ENCODE measurements at places on chromosomes 5 and 9.

DNA sequence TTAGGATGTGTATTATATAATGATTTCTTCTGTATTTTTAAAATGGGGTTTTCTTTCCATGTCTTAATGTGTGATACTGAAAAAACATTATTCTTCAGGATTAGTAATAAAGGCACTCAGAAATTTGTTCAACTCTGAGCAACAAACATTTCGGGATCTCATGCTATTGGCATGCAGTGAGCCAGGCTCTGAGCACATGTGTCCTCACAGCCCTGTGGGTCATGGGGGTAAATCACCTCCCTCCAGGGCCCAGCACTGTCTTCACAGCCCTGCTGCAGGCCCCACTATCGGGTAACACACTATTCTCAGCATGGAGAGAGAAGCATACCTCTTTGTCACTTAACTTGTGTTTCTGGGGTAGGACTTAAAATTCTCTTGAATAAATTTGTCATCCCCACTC is 14.0 kb downstream of the TMEM174 start:
- no peak for DNase-seq

- no peak for DNase-seq
Observed at GRCh38 chr9:94649100-94649819, 9.9 kb upstream of the FBP1 start.

DNA sequence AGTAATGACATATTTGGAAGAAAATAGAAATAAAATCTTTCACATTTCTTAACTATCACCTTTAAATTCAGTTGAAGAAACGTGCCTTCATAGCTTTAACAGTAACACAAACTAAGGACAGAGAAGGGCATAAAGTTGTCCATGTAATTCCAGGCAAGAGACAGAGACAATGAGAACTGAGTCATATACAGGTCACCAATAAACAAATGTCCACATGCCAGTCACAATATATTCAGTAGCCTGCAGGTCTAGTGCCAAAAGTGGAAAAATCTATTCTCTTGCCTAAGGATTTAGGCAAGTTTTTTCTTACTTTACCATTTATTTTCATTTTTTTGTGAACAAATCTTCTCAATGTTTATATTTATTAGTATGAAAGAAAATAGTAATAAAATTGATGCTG is 1711.5 kb upstream of the NUDT12 start:
- no peak for DNase-seq

GRCh38 chr5:71782393-71782770 is 63.3 kb downstream of the CARTPT start:
- no peak for DNase-seq

- DNase-seq, result no peak
Observed at GRCh38 chr5:7763621-7764072, 87.3 kb downstream of the CFAP90 start.

- no peak for DNase-seq
Observed at GRCh38 chr9:7974335-7974960, 174.9 kb upstream of the DMAC1 start.

- no peak for DNase-seq
Observed at GRCh38 chr5:2680979-2681378, 70.5 kb downstream of the IRX2 start.

- DNase-seq, result no peak
Observed at GRCh38 chr5:93277051-93277450, 304.0 kb downstream of the NR2F1-AS1 start.

- DNase-seq, result no peak
Observed at GRCh38 chr9:135069558-135070197, 17.8 kb upstream of the OLFM1 start.

- no peak for DNase-seq
Observed at GRCh38 chr9:136587944-136588662, 42.3 kb upstream of the NOTCH1 start.
